ENCODE measurements at places on chromosomes 4 and X. TPM values are rescaled to one million over a fixed set of nuclear protein-coding genes. Genes with fewer than 3 reads are reported as not detected.

FGF13 gene
- total RNA-seq: 27.5 TPM

ARHGAP36 gene
- 36.8 TPM for total RNA-seq

PDLIM3 gene
- total RNA-seq: 82.4 TPM

PLAC8 gene
- 8.3 TPM for total RNA-seq

MAGEE1 gene
- 5.0 TPM for total RNA-seq

SLC2A9 gene
- 15.0 TPM for total RNA-seq

ART3 gene
- total RNA-seq: 13.8 TPM

PPA2 gene
- total RNA-seq: 143 TPM

TMSB15A gene
- total RNA-seq: 13.9 TPM

YY2 gene
- total RNA-seq: 2.5 TPM

CABS1 gene
- total RNA-seq: not detected

RTL3 gene
- 0.12 TPM for total RNA-seq

TNMD gene
- total RNA-seq: 7.8 TPM

AR gene
- 7.4 TPM for total RNA-seq

IRS4 gene
- 2.9 TPM for total RNA-seq

FAM236B gene
- total RNA-seq: not detected

CFI gene
- 97.7 TPM for total RNA-seq

TMSB15C gene
- total RNA-seq: 7.9 TPM

MAP7D3 gene
- total RNA-seq: 6.2 TPM

SMIM10 gene
- total RNA-seq: 4.0 TPM

Measured in metanephros (tissue), 2 donors.